BE2C (cell line): ENCODE measurements at places on chromosomes 11 and 22.

DNA sequence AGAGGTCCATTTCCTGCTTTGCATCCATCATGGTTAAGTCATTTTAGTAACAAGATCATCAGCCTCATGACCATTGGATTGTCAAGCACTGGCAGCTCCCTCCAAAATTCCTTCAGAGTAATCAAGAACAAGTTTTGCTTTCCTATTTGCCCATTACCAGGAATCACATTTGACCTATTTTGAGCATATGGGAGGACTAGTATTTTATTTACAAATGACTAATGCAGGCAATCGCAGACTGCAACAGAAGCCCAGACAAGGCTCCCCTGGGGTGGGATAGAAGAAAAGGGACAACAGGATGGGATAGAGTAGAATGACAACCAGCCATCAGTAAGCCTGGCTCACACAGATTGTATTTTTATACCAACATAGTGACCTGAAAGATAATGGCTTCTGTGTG lies 9.1 kb downstream of the MMP10 start:
- DNase-seq: no peak

- DNase-seq: no peak
Measured at GRCh38 chr11:105156720-105157119, 17.2 kb upstream of the CARD18 start.

GRCh38 chr11:14972581-14973495 lies 687 bp upstream of the CALCA start:
- no peak for DNase-seq

DNA sequence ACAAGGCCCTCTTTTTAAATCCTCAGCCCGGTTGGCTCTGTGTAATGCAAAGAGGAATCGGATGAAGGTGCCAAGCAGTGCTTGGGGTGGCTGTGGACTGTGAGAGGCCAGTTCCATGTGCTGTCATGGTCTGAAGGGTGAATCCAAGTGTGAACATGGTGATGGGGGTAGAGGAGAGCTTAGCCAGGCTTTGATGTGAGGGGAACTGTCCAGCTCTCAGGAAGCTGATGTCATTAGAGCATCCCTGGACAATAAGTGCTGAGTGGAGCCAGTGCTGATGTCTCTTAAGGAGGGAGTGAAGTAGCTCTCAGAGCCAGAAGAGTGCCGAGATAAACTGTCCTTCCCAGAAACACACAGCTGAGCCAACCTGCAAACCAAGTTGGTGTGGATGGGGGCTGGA lies 53.6 kb downstream of the NAV2 start:
- DNase-seq: no peak

DNA sequence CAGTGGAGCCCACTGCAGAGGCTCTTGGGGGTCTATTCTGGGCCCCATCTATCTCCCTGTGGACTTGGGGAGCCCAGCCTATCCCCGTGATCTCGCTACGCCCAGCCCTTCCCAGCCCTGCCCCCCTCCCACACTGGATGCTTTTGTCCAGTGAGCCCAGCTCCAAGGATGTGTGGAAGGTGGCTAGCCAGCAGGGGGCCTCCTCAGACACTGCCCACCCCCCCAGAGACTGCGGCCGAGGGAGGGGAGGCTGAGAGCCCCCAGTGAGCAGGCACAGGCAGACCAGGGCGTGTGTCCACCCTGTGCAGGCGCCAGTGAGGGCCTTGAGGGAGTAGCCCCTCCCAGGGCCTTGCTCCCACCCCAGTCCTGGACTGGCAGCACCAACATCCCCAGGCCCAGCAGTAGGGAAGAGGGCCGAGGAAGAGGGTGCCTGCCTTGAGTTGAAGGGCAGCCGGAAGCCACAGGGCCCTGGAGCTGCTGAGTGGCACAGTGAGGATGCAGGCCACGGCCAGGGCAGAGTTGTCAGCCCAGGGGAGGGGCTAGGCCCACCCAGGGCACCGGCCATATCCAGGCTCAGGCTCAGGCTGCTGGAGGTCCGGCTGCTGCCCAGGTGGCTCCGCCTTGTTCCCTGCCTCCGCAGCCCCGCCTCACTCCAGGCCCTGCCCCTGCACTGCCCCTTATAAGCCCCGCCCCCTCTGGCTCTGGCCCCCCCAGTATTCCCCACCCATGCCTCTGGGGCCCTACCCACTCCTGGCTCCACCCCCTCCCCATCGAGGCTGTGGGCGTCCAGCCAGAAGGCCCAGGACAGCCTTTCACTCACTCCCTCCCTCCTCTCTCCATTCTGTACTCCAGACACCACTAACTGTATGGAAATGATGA lies 28.0 kb downstream of the MOB2 start:
- DNase-seq: peak; percentile 71

DNA sequence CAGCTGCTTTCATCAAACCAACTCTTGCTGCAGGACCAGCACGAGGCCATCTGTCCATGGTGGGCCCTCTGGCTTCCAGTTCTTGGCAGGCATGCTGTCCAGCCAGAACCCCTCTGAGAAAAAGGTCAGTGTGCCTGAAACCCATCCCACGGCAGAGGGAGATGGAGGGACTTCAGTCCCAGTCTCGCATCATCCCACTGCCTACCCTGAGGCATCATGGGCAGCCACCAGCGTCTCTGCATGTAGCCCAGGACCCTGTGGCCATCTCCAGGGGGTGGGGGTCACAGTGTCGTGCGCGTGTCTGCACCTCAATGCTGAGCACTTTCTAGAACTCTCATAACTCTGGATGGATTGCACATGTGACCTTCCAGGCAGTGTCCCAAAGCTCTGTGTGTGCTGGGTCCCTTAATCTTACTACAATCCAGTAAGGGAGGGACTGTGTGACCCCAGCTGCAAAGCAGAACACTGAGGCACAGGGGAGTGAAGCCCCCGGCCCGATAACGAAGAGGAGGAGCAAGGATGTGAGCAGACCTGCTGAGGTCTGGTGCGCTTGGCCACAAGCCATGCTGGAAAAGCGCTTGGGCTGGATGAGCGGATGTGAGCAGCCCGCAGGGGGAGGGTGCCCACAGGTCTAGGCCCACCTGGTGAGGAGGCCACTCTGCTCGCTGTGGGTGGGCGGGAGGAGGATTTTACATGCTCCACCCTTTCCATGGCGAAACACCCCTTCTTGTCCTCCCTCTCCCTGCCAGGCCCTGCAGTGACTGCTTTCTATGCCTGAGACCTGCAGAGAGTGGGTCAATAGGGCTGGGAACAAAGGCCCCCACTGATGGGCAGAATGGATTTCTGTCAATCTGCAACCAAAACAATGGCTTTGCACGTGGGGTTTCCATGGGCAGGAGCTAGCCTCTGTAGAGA lies 1401.0 kb downstream of the BRD1 start:
- no peak for DNase-seq
